Stimulated activated CD8-positive, alpha-beta memory T cell treated with anti-CD3 and anti-CD28 coated beads, Interleukin-2, amount 100 ng/mL, for 1 hour (primary cell): ENCODE measurements at places on chromosomes 11 and 22.

- DNase-seq = no peak
Observed at GRCh38 chr11:120196826-120197225, 14.0 kb upstream of the OAF start.

GRCh38 chr11:74680703-74681531 is 50.3 kb downstream of the CHRDL2 start:
- DNase-seq = no peak

DNA sequence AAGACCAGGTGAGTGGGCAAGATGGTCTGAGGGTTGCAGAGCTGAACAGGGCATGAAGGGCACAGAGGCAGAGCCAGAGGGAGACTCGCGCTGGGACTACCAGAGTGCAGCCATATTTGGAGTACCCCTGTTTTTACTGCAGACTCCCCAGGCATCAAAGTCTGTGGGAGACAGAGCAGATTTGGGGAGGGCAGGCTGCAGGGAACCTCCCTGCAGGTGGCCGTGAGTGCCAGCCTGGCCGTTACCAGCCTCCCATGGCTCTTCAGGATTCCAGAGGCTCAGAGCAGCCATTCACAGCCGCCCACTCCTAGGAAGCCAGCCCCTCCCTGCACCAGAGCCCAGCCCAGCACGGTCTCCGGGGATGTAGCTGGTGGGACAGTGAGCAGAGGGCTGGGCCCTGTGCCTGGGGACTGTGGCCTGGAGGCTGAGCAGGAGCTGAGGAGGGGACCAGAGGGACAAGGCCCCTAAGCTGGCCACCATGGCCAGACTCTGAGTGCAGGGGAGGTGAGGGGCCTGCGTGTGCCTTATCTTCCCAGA is at the start of gene SEPTIN3:
SEPTIN3 (plus strand) TSS at position 334 of the 537 bp plus-strand sequence. CDS start 2,050 bp downstream, outside the sequence.
- DNase-seq = no peak

DNA sequence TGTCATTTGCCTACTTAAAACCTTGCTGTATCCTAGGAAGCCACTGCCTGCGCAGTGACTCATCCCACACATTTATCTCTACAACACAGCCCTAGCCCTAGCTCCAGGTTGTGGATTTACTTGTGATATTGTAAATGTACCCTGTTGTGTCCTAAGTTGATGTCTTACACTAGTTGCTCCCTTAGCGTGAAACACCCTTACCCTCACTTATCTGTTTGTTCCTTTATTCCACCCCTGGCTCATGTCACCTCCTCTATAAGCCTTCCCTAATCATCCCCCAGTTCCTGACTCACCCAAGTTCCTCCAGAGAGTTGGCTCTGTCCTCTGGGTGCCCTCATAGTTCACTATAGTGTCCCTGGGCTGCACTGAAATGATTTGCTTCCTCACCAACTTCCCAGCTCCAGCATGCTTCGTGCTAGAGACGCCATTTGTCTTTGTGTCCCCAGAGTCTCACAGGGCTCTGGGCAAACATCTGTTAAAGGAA is 431.8 kb upstream of the FAT3 start:
- no peak for DNase-seq

DNA sequence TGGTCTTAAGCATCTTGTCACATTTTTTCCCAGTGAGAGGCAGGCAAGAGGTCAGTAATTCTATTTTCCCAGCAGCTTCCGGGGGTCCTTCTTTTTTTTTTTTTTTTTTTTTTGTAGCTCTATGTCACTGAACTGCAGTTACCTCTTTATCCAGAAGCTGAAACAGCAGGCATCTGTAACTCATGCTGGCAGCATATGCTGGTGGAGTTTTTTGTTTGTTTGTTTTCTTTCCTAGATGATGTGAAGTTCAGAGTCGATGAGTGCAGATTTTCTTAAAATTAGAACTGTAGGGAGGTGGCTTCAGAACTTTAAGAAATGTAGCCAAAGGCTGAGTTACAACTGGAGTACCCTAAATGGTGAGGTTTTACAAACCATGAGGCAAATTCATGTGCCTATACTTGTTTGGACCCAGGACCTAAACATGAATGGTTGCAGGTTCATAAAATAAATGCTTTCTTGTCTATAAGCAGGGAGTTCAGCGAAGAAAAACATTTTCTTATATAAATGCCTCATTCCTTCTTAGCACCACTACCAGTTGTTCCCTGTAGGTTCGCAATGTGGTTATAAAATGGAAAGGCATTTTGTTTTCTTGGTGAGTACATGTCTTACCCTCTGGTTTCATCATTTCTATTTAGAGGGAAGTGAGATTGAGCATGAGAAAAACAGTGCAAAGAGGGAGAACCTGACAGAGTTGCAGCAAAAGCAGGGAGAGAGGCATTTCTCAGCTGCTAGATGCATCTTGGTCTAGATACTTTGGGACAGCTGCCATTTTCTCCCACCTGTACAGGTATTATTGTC is 84.0 kb downstream of the TRIM44 start:
- DNase-seq = no peak

DNA sequence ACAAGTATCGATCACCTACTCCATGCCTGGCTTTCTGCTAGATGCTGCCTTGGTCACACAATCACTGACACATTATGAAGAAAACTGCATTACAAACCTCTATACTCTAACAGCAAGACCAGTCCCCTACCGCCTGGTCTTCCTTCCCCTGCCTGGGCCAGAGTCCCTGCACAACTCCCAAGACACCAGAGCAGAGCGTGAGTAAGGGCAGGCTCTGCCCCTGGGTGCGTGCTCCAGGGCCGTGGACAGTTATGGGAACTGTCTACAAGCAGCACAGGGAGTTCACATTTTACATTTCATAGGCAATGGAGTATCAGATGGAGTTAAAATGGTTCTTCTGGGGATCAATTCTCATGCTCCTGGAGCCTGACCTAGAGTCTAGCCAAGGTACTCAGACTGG is 6.5 kb downstream of the FZD4 start:
- DNase-seq = no peak
